ENCODE measurements at places on chromosomes 2 and 18.
A peak's percentile ranks its signal among the peaks of the same experiment; 100 is the strongest.

- no peak for DNase-seq
These were observed 11.8 kb downstream of the ARHGAP15 start for GRCh38 chr2:143140864-143141661.

DNA sequence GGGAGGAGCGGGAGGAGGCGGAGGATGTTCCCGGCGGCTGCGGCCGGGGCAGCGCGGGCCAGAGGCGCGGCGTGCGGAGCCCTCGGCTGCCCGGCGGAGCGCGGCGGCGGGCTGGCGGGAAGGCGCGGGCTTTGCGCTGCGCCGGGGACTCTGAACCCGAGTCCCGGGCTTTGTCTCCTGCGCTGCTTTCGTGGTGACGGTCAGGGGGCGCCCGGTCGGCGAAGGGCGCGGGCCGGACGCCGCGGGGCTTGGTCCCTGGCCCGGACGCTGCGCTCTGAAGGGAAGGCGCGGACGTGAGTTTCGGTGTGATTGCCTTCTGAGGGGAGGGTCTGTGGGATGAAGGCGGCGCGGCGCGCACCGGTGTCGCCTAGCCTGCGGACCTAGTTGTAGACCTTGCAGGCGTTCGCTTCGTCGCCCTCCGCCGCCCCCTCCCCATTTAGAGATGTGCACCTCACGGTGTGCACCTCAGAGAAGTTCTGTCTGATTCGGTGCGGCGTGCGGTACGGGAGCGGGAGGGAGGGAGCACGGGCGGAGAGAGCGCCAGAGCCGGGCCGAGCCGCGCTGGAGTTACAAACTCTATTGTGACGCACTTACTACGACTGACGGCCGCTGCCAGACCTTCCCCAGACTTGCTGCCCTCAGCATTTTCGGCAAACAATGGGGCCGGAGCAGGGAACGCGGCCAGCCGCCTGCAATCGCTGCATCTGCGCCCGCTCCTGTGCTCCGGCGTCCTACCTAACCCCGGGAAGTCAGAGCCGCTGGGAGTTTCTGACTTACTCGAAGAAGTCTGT lies 2.1 kb downstream of the BCL2L11 start:
- peak; percentile 90 for DNase-seq

GRCh38 chr2:189899101-189899500 lies 114.9 kb downstream of the PMS1 start:
- DNase-seq: no peak

- no peak for DNase-seq
These were observed 3.2 kb upstream of the SERPINE2 start for GRCh38 chr2:224042191-224042696.

- DNase-seq: no peak
These were observed 115.1 kb upstream of the PELI1 start for GRCh38 chr2:64259312-64259711.

DNA sequence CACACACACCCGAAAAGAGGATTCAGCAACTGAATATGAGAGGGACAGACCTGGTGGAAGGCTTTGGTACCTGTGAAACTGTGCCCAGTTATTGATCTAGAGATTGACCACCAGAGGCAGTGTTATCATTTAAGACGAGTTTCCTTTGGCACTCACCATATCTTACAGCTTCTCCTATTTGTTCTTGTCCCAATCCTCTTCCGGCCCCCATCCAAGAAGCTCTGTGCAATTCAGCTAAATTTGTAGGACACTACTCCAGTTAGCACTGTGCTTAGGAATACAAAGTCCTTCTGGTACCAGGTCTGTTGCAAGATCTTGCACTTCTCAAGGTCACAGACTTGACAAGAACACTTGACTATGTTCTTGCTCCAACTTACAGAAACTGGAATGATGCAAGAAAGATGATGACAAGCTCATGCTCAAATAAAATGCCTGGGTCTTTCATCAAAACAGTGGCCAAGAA lies 177.7 kb downstream of the TMEM247 start:
- no peak for DNase-seq

DNA sequence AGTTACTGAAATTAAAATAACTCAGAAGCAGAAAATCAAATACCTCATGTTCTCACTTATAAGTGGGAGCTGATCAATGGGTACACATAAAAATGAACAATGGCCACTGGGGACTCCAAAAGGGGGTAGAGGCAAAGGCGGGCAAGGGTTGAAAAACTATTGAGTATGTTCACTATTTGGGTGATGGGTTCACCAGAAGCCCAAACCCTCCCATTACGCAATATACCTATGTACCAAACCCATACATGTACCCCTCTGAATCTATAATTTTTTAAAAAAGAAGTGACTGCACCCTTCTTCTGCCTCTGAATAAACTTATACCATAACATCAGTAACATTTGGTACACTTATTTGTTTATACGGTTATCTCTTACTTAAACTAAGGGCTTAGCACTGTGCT lies 119.4 kb downstream of the ZRANB3 start:
- no peak for DNase-seq

GRCh38 chr2:125730921-125731320 lies 925.0 kb upstream of the GYPC start:
- DNase-seq: no peak

- peak; percentile 89 for DNase-seq
These were observed 761.6 kb downstream of the DSC3 start for GRCh38 chr18:30280861-30281470.

GRCh38 chr18:74862094-74862493 lies 264.4 kb downstream of the ZNF407 start:
- DNase-seq: no peak

DNA sequence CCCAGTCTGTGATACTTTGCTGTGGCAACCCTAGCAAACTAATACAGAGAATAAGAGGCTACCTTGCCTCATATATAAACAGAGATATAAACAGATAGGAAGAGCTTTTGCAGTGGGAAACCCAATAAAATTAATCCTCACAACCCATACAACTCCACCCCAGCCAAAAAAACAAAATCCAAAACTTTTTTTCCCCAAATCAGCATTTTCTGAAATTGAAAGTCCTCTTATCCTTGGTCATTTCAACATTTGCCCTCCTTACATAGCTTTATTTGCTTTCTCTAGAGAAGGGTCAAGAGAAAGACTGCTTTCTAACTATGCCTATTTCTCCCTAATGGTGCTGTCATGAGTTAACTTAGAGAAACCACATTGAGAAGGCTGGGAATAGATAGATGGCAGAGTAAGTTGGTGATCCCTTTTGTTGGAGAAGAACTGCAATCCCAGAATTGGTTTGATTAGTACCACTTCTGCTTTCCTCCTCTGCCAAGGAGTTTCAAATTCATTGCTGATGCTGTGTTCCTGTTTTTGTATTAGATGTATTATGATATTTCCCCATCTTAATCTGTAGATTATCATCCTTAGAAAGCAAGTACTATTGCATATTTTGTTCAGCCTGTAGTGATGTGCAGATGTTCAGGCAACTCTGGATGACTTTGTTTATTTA lies 76.5 kb upstream of the B3GNT2 start:
- DNase-seq: no peak

DNA sequence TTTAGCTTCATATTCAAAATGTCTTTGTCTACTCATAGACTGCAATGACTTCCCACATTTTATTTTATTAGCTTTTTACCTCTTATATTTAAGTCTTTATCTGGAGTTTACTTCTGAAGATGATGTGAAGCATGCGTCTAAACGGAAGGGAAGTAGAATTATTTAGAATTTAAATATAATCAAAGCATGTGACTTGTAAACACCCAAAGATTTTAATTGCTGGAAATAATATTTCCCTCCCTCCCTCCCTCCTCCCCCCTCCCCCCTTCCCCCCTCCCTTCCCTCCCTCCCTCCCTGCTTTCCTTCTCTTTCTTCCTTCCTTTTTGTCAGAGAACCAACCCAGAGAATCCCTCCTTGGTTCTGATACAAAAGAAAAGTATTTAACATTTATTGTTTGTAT lies 2.1 kb upstream of the LANCL1 start:
- DNase-seq: no peak

DNA sequence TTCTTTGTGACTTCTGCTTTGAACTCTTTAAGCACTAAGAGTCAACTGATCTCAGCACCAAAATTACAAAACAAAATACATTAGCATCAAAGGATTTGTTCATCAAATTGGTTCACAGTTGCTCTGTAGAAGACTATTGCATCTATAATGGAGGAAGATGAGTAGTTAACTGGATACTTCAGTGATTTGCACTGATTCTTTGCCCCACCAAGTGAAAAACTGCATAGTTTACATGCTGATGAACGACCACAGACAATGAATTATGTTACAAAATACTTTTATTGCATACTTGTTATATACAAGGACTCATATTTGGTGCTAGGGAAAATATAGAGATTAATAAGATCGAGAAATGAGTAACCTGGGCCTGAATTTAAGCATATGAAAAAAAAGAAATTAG lies 107.2 kb downstream of the SCG2 start:
- DNase-seq: no peak

All from eye (tissue), 1 donor.